ENCODE measurements at places on chromosomes 1 and 21. TPM values are rescaled to one million over a fixed set of nuclear protein-coding genes. Genes with fewer than 3 reads are reported as not detected.

- DNase-seq, result no peak
Observed at GRCh38 chr1:87141556-87141955, 187.1 kb upstream of the LMO4 start.

Gene WDR64
- total RNA-seq, result not detected

DNA sequence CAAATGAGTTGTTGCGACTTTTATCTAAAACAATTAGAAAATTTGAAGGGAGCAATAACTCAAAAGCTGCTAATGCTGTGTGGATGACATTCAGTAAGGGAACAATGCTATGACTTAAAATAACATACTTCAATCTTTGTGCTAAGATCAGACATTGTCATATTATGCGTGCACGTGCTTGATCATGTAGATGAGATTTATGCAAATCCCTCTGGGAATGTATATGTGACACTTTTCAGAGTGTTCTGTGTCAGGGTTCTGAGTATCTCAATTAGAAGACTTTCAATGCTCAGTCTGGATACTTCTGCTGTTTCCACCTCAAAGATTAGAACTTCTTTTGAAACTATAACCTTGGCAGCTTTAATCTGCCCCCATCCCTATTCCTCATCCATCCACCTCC, 18.6 kb upstream of the POU2F1 start:
- no peak for DNase-seq

- no peak for DNase-seq
Observed at GRCh38 chr1:241605146-241605805, 34.9 kb downstream of the CHML start.

Gene FAM78B
- total RNA-seq, result not detected

GRCh38 chr1:156571261-156571852, 1.0 kb downstream of the IQGAP3 start:
- DNase-seq, result peak; percentile 48

GRCh38 chr21:29638138-29638537, 301.7 kb downstream of the GRIK1 start:
- DNase-seq, result no peak

GRCh38 chr1:150309758-150310508, 11.4 kb upstream of the PRPF3 start:
- no peak for DNase-seq

Gene ANKRD35
- total RNA-seq, result 0.93 TPM

DNA sequence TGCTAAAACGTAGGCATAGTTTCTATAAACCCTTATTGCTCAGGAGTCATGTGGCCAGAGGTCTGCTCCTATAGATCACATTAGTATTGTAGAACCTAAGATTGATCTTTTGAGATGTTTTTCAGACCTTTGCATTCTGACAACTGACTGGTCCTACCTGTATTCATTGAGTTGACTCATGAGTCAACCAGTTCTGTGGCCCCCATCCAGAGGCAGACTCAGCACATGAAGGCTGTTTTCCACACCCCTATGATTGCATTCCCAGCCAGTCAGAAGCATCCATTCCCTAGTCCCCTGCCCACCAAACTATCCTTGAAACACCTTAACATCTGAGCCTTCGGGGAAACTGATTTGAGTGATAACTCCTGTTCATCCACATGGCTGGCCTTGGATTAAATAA, 451.7 kb downstream of the SIPA1L2 start:
- no peak for DNase-seq

DNA sequence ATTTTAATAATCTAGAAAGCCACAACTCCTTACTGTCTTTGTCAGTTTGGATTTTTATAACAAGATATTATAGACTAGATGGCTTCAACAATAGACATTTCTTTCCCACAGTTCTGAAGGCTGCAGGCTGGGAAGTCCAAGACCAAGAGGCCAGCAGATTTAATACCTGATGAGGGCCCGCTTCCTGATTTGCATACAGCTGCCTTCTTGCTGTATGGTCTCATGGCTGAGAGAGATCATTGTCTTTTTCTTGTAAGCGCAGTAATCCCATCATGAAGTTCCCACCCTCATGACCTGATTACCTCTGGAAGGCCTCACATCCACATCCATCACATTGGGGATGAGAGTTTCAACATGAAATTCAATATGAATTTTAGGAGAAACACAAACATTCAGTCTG, 9.8 kb downstream of the RPS6KC1 start:
- DNase-seq, result no peak

Gene DDI2
- 10.1 TPM for total RNA-seq

Gene PRDX6
- 268 TPM for total RNA-seq

All from glomerular endothelial cell (primary cell).